ENCODE measurements at places on chromosomes 2 and 18.

GRCh38 chr18:11887328-11888128 lies 20.6 kb downstream of the MPPE1 start:
- no peak for DNase-seq

GRCh38 chr2:144984038-144984437 lies 464.1 kb upstream of the ZEB2 start:
- DNase-seq = no peak

DNA sequence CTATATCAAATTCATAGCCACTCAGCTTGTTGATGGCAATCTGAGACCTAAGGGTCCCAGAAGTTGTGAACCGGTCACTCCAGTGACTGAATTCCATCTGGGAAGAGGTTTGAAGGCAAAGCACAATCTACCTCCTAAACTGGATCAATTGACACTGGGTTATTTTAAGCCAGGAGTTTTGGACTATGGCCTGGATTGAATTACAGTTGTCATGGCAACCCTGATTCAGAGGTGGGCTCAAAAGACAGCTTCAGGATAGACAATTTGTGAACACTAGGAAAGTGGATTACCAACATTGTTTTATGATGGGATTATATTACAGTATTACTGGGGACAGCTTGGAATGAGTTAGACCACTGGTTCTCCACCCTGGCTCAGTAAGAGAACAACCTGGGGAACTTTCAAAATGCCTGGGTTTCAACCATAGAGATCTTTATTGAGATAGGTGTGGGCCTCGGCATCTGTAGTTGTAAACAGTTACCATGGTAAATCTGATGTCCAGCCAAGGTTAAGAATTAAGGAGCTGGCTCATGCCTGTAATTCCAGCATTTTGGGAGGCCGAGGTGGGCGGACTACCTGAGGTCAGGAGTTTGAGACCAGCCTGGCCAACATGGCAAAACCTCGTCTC lies 58.8 kb downstream of the MFSD6 start:
- no peak for DNase-seq

DNA sequence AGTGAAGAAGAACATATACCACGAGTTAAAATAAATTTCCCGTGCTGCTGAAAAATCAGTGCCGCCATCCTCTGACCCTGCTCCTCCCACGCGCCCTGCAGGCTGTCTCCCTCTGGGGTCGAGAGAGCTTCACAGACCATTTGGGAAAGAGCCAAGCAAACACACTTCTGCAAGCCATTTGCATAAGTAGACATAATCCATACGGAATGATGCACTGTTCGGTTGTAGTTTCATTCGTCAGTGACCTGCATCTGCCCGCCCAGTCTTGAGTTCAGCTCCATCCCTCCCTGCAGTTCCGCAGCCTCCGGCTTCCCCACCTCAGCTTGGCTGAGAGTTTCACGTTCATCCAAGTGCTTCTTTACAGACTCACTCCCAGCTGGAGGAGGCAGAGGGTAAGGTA lies 69.6 kb downstream of the TRAPPC12 start:
- DNase-seq = no peak

DNA sequence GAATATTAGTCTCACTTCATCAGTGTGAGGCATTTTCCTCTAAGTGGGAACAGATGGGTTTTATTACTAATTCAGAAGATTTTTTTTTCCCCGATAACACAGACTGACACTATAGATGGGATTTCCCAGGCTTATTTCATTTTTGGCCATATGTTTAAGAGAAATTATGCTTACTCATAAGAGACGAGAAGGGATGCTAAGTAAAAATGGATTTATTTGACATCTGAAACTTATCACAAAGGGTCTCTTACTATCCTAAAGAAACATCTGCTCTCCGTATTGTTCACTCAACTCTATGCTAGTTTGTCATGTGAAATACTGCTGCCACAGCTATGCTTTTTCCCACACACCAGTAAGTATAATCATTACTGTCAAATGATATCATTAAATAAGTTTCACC lies 1476.3 kb downstream of the LRP1B start:
- DNase-seq = no peak

GRCh38 chr18:29157905-29158304 lies 981.0 kb upstream of the CDH2 start:
- DNase-seq = no peak

DNA sequence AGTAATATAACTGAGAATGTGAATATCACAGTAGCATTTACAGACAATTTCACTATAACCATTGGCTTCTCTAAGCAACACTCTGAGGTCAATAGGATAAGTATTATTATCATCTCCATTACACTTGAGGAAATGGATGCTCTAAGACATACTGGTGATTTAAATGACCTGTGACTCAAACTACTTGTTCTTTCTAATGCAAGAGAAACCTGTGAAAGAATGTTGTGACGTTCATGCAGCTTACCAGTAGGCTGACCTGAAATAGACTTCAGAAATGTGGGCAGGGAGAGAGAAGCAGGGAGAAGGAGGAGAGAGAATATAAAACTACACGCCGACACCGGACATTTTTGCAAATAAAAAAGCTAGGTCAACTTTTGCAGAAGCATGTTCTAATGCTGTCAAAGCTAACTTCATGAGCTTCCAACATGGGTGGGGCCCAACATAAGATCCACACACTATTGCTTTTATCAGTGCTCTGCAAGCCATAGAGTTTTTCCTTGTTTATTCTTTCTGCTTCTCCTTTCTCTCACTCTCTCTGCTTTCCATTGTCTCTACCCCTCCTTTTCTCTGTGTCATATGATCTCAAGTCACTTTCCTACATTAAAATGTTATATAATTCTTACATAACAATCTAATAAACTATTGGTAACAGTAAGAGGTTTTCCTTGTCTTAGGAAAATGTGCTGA lies 217.6 kb upstream of the FN1 start:
- no peak for DNase-seq

DNA sequence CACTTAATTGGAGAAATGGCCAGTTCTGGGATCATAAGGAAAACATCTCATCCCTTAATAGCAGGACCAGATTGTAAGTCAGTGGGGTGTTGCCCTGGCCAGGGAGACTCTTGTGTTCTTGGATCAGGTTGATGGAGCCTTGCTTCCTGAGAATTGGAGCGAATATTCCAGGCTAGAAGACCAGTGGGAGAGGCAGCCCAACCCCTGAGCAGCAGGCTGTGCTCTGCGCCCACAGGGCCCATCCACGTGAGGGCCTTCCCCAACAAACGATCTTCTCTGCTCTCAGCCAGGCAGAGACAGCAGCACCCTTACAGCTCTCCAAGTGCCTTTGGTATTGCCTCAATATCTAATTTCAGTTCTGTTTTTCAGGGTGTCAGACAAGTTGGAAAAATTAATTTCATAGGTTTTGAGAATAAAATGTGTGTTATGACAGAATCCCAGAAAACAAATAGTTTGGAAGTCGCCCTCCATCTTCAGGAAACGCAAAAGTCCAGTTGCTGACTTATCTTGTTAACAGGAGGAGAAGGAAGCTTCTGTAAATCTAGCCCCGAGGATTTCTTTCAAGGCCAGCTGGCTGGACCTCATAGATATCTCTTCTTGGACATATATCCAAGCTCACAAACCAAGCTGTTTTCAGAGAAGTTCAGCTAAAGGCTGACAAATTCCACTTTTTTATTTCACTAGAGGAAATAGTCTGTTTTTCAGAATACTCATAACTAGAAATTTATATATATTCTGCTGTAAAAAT lies 105.5 kb downstream of the COPS8 start:
- DNase-seq = no peak

GRCh38 chr2:186518945-186519344 lies 32.9 kb downstream of the ZC3H15 start:
- DNase-seq = no peak

DNA sequence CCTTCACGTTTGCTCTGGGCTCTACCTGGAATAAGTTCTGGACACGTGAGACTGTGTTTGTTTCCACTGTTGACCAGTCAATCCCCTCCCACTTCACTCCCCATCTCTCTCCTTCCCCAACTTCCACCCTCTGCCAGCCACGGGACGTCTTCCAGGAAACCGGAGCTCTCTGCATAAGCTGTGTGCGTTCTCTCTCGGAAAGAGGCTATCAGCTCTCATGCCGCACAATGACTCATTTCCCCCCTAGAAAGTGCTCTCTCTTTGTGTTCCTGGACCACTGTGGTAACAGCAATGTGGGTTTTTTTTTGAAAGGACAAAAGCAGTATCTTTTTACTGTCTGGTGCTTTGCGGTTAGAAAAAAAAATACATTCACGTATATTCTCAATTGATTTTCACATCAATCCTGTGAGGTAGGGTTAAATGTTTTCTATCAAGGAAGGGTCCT lies 10.2 kb downstream of the PROKR1 start:
- peak; percentile 19 for DNase-seq

- no peak for DNase-seq
These were observed 5.3 kb downstream of the FHL2 start for GRCh38 chr2:105393373-105394055.

GRCh38 chr2:109126501-109126860 lies 2.5 kb upstream of the SH3RF3 start:
- no peak for DNase-seq

DNA sequence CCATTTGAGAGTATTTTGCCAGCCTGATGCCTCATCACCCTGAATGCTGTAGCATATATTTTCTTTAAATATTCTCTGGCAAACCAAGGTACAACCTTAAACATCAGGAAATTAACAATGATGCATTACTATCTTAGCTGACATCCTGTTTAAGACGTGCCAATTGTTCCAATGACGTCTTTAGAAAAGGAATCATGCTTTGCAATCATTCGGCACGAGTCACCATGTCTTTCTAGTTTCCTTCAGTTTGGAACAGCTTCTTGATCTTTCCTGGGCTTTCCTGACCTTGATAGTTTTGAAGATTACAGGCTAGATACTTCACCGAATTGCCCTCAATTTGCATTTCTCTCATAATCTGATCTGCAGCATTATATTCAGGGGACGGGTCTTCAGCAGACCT lies 88.2 kb upstream of the GLI2 start:
- no peak for DNase-seq

DNA sequence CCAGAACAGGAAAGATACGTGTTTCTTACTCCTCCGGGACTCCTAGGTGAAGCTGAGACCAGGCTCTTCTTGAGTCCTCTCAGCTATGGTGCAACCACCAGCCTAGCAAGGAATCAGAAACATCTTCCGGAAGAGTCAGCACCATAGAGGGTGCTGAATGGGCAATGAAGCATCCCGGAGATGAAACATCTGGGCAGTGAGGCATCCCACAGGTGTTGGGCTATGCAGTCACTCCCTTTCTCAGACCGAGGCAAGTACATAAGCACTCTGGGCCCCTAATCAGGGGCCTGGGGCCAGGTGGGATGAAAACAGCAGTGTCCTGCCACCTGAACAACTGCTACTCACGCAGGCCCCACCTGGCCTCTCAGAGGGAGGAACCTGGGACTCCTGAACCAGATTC lies 1.4 kb upstream of the CAPN10 start:
- DNase-seq = no peak

GRCh38 chr2:60840880-60841279 lies 40.5 kb upstream of the REL start:
- no peak for DNase-seq

- DNase-seq = no peak
These were observed 608.3 kb downstream of the ERBB4 start for GRCh38 chr2:211930331-211930730.

GRCh38 chr2:197216361-197216979 lies 94.1 kb downstream of the ANKRD44 start:
- DNase-seq = no peak

DNA sequence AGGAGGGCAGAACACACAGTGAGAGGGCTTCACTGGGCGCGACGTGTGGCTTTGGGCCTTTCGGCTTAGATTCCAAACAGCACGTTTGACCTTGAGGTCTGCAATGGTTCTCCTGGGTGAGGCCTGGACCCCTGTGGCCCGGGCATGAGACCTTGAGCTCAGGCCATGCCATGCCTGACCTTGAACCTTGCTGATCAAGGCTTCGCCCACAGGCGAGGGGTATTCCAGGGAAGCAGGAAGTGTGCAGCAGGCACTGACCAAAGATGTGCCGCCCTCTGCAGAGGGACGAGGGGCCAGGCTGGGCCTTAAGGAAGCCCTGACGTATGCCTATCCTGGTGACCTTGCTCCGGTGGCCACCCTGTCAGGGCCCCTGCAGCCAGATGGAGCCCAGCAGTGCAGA lies 178.3 kb upstream of the HDAC4 start:
- no peak for DNase-seq

- no peak for DNase-seq
These were observed 209.0 kb downstream of the PRKCE start for GRCh38 chr2:45860136-45861121.

DNA sequence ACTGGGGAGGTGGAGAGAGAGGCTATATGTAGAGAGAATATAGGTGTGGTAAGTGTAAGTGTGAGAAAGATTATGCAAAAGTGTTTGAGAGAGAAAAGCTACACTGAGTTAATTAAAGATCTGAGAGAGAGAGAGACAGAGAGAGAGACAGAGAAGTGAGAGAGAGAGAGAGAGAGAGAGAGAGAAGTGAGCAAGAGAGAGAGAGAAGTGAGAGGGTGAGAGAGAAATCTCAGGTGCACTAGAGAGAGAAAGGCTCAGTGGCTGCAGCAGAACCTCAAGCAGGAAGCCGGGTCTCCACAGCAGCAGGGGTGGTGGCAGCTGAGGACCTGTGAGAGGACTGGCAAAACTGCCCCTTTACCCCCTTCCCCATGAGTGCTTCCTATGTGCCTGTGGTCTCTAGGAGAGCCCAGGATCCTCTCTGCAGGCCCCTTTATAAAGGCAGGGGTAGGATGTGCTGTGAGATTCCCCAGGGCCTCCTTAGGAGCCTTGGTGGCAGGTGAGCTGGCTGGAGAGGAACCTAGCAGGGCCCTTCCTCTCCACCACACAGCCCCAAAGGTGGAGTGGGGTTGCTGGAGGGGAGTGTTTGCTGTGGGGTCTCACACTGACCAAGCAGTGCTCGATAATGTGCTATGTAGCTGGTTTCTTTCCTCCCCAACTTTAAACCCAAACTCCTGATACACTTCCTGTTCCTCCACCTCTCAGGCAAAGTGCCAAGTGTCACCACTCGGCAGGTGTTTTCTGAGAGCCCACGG lies 52.6 kb downstream of the SLC4A5 start:
- no peak for DNase-seq

DNA sequence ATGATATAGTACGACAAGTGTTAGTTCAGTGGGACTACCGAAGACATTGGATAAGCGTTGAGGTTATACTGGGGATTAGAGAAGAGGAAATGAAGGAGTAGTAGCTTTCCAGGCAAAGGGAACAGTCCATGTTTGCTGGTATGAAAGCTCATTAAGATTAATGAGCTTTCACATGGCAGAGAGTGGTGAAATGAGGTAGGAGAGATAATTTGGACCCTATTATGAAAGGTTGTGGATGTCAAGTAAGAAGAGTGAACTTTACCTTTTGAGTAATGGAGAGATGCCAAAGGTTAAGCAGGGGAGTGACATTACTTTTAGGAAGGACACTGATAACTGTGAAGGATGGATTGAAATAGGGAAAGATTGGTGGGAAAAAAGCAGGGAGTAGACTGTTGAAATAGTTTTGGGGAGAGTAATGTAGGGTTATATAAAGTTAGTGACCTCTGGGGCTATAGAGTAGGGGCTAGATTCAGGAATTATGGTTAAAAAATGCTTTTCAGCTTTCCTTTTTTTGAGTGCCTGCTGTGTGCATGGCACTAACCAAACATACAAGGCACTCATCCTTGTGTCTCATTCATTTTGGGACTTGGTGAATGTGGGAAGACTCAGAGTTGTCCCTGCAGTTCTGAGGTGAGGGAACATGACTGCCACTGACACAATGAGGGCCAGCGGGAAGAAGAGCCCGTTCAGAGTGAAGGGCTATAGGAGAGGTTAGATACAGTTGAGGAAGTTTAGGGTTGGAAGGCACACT lies 87.2 kb upstream of the STON1 start:
- DNase-seq = no peak
